ENCODE measurements at places on chromosomes 13 and 19.

DNA sequence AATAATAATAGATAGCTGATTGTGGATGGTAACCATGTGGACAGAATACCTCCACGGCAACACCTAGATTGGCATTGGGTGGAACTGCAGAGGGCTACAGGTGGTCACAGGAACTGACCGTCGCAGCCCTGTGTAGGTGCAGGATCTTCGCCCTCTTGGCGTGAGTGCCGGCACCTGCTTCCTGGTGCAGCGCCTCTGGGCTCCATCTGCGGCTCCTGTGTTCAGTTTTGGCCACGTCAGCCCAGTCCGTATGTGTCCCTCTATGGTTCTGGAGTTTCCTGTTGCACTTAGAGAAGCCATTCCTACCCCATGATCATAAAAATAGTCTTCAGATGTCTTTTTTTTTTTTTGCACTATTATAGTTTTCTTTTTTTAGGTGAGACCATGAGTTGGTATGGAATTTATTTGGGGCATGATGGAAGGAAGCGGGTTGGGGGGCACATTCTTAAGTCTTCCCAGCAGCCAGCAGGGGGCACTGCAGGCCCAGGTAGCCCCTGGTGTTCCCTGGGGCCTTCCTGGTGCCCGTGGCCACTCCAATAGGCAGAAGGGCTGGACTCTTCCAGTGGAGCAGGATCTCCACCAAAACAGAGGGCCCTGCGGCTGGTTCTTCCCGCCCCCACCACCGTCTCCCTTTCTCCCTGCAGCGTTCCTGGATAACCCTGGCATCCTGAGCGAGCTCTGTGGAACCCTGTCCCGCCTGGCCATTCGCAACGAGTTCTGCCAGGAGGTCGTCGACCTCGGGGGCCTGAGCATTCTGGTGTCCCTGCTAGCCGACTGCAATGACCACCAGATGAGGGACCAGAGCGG is 10.1 kb upstream of the SLC25A42 start:
- no peak for DNase-seq

DNA sequence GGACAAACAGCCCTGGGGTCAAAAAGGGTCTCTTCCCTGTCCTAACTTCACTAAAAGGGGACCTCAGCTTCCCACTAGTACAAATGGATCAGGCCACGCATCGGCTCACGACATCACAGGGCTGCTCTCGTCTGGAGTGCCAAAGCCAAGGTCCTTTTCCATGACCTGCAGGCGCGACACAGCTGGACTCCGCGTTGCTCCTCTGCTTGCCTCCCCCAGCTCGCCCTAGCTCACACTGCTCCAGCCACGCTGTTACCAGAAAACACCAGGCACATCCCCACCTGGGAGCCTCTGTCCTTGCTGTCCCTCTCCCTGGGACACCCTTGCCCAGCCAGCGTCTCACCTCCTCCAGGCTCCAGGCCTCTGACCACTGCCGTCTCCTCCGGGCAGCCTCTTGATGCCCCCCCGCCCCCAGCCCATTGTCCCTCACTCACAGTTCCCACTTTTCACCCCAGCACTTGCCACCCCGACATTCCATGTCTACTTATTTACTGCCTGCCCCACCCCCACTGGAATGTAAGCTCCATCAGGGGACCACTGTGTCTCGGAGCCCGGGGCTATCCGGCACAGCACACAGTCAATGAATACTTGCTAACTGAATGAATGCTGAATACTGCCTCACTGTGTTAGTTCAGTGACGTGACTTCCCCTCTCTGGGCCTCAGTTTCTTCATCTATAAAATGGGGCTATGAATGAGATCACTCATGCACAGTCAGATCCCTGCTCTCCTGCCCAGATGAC is 20.7 kb downstream of the AKT2 start:
- no peak for DNase-seq

GRCh38 chr19:43534816-43535761 is 2.1 kb downstream of the ZNF575 start:
- DNase-seq: peak; percentile 73

DNA sequence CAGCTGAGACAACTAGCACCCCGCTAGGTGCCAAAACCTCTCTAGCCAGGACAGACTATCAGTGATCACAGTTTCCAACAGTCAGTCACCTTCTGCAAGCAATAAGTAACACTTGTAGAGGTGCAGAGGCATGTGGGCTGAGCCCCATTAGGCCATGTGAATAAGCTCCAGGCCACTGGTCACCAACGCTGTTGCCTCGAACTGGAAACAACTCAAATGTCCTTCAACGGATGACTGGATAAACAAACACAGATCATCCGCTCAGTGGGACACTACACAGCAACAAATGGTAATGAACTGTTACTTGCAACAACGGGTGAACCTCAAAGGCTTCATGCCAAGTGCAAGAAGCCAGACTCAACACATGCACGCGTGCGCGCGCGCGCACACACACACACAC is 27.5 kb upstream of the TMEM160 start:
- DNase-seq: no peak

GRCh38 chr19:55384131-55384919 is at the start of gene TMEM238:
Gene TMEM238 (minus strand): TSS chr19:55384292. CDS start chr19:55384259, 33 bp downstream.
- DNase-seq: no peak

GRCh38 chr13:24574847-24575246 is 62.3 kb upstream of the PARP4 start:
- no peak for DNase-seq

GRCh38 chr19:39705578-39706188 is 1.4 kb downstream of the LGALS14 start:
- no peak for DNase-seq

DNA sequence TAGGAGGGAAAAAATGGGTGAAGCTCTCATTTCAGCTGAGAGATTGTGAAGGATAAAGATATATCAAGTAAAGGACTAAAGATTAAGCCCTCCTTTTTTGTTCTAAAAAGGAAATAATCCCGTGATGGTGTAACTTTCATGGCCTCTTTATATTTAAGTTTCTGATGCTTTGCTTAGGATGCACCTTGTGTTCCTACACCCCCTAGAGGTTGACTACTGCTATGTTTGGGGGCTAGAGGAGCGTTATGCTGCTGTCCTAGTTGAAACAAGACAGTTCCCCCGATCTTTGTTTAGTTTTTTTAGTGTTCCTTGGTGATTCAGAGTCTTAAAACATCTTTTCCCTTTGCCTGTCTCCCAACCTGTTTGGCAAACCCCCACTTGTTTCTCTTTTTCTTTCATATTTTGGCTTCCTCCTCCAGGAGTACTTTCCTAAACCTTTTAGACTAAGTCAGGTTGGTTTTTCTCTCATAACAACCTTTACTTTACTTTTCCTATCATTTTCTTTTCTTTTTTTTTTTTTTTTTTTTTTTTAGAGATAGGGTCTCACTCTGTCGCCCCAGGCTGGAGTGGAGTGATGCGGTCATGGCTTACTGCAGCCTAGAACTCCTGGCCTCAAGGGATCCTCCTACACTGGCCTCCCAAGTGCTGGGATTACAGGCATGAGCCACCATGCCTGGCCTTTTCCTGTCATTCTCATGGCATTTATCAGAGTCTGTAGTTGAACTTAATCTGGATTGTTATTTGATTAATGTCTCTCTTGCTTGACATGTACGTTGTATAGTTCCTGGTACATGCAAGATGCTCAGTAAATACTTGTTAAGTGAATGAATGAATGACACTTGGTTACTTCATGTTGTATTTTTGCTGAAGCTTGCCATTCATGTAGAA is 2.8 kb downstream of the UBA2 start:
- no peak for DNase-seq

- no peak for DNase-seq
Measured at GRCh38 chr13:62014299-62014698, 598.6 kb upstream of the PCDH20 start.

DNA sequence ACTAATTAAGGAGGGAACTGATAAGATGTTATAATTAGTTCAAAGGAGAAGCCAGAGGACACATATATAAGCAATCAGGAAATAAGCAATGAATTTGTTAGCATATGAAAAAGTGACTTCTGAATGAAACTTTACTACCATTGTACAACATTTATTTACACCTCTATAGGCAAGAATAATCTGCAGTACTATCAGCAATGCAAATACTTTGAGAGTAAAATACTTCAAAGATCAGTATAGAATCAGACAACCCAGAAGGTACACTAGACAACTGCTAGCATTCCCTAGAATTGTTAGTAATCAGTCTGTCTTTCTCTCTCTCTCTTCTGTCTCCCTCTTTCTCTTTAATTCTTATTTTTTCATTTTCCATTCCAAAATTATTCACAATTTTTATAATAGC is 196.8 kb upstream of the ATXN8OS start:
- no peak for DNase-seq

GRCh38 chr13:75410207-75410606 is 71.8 kb downstream of the TBC1D4 start:
- no peak for DNase-seq

- DNase-seq: peak; percentile 90
Measured at GRCh38 chr13:114099191-114099590, 33.2 kb downstream of the RASA3 start.

GRCh38 chr19:410243-410781 is 1.4 kb upstream of the C2CD4C start:
- DNase-seq: no peak

GRCh38 chr19:38229585-38230073 is 5.6 kb upstream of the DPF1 start:
- no peak for DNase-seq

DNA sequence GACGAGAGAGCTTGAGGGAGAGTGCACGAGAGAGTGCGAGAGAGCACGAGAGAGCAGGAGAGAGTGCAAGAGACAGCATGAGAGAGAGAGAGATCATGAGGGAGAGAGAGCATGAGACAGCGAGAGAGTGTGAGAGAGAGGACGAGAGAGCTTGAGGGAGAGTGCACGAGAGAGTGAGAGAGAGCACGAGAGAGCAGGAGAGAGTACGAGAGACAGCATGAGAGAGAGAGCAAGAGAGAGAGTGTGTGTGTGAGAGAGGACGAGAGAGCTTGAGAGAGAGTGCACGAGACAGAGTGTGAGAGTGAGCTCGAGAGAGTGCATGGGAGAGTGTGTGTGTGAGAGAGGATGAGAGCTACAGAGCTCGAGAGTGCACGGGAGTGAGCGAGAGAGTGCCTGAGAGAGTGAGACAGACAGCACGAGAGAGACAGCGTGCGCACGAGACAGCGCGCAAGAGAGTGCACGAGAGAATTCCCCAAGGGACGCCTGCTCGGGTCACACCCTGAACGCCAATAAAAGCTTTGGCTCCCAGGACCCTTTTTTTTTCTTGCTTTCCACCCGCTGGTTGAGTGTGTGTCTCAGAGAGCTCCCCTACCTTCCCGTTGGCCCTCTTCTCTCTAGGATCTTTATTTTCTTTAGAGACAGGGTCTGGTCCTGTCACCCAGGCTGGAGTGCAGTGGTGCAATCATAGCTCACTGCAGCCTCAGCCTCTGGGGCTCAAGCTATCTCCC is 3.7 kb downstream of the CD70 start:
- no peak for DNase-seq

DNA sequence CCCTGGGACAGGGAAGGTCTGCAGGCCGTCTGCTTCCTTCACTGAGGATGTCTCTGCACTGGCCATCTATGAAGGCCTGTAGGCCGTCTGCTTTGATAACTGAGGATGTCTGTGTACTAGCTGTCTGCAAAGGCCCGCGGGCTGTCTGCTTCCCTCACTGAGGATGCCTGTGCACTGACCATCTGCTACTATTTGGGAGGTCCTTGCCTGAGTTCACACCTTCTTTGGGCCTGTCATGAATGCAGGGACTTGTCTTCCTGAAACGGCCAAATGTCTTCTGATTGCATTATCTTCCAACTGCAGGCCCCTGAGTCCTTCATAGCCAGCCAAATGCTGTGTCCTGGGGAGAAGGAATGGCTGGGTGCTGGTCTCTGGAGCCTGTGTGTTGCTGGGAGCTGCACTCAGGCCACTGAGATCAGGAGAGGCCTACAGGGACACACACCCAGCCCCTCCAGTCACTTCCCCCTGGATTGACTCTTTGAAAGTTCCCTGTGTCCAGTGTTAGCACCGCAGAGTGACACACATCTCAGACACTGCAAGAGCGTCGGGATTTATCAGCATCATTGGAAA is 72.9 kb downstream of the TEX29 start:
- no peak for DNase-seq

- DNase-seq: no peak
Measured at GRCh38 chr13:76503766-76504165, 382.4 kb downstream of the KCTD12 start.

DNA sequence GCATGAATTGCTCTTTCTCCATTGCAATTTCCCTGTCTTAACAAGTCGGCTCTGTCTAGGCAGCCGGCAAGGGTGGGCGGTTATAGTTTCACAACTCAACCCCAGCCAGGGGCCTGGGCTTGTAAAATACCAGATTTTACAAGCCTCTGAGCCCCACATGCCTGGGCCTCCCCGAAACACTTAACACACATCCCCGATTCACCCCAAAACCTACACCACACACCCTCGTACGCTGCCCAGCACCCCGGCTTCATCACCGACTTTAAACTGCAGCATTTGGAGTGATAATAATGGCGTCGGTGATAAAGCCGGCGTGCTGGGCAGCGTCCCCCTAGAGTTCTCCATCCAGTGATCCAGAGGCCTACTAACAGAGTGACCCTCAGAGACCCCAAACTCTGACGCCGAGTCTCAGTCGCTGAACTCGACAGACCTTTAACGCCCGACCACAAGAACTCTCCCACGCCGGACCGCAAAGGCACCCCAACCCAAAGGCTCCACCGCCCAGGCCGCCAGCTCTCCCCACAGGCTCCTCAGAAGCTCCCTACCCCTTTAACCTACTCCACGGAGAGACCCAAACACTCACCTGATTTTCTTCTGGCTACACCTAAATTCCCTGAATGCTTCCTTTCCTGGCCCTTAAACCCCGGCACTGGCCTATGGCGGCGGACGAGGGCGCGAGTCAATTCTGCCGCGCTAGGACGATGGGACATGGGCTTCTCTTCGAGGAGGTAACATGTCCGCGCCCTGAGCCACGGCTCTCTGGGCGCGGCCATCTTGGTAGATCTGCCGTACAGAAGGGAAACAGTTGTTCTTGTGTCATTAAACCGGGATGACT is at the start of gene ZNF649:
TSS of gene ZNF649 (minus strand) at position 687 of the 835 bp plus-strand sequence. CDS start 4,910 bp downstream, outside the sequence.
- peak; percentile 83 for DNase-seq

- no peak for DNase-seq
Measured at GRCh38 chr13:79673310-79673992, 192.5 kb downstream of the NDFIP2 start.

DNA sequence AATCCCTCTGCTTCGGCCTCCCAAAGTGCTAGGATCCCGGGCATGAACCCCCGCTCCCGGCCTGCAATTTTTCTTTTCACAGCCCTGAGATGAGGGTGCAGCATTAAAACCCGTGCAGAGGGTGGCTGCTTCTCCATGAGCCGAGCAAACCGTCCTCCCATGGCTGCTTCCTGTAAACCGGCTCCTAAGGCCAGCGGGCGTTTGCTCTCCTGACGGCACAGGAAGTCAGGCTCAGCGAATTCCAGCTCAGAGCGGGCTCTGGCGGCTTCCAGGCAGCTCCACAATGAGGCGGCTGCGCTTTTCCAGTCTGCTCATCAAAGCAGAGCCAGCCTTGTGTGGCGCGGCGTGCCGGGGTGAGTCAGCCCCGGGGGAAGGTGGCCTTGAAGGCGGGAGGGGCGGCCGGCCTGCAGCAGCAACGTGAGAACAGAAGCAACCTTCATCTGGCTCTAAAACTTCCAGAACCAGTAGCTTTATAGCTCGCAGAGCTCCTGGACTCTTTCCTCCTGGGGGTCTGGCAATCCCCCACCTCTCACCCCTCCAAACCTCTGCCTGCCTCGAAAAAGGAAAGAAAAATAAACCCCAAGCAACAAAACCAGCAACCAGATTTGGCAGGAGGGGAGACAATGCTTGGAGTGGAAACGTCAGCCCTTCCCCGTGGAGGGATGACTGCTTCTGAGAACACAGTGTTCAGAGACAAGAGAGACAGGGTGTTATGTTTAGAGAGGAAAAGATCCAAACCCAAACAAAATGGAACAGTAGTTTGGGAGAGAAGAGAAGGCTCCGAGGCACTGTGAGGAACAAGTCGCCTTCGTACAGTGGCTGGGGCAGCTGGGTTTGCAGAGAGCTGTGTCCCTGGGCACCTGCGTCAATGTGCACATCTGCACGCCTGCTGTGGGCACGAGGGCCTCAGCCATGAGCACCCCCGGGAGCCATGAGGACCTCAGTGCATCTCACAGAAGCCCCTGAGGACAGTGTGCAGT is 67.8 kb downstream of the GADD45B start:
- peak; percentile 97 for DNase-seq

Data from right atrium auricular region (tissue), 2 donors.